ENCODE measurements at places on chromosomes 3 and 15.

DNA sequence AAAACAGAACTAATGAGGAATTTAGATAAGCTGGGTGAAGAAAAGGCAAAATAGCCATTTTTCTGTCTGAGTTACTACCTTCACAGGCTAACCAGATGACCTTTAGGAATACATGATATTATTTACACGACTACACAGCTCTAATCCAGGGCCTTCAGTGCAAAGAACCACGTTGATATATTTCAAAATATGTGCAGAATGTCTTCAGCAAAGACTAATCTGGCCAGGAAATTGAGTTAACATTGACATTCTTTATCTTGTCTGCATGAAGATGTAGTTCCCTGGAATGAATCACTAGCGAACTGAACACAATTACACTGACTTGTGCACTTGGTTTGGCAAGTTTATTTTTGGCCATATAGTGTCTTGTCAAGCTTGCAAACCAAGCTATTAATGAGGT lies 41.5 kb downstream of the PDHB start:
- peak; percentile 42 for DNase-seq

DNA sequence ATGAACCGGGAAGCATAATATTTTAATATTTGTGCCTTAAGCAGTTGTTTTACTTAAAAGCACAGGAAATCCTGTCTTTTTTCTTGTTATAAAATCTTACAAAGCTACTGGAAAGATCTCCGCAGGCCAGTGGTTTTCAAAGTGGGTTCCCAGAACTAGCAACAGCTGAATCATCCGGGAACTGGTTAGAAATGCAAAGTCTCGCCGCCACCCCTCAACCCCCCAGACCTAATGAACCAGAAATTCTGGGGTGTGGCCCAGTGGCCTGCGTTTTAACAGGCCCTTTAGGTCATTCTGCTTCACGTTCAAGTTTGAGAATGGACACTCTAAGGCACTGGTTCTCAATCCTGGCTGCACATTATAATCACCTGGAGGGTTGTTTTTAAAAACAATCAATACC lies 74.7 kb downstream of the PDZRN3 start:
- no peak for DNase-seq

DNA sequence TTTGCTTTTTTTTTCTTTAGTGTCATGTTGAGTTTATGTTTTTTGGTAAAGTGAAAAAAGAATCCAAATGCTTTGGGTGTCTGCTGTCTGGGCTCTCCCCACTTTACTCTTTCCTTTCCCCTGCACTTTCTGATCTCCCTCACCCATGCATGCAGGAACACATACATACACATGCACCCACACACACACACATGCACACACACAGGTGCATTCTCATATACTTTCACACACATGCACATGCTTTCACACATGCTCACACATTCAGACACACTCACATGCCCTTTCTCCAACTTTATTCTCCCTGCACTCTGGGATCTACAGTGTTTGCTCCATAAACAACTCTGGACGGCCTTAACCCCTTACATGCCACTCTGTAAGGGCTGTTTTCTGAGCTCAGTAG lies 46.4 kb upstream of the CFAP161 start:
- DNase-seq, result no peak

GRCh38 chr3:85498177-85498576 lies 539.4 kb downstream of the CADM2 start:
- no peak for DNase-seq

- DNase-seq, result peak; percentile 68
Observed at GRCh38 chr3:184180165-184180564, 5.5 kb downstream of the AP2M1 start.

Data from EH (cell line).